ENCODE measurements at places on chromosomes 7 and 10.

- no peak for DNase-seq
These were observed 121.5 kb upstream of the ZMIZ1 start for GRCh38 chr10:78947226-78947625.

DNA sequence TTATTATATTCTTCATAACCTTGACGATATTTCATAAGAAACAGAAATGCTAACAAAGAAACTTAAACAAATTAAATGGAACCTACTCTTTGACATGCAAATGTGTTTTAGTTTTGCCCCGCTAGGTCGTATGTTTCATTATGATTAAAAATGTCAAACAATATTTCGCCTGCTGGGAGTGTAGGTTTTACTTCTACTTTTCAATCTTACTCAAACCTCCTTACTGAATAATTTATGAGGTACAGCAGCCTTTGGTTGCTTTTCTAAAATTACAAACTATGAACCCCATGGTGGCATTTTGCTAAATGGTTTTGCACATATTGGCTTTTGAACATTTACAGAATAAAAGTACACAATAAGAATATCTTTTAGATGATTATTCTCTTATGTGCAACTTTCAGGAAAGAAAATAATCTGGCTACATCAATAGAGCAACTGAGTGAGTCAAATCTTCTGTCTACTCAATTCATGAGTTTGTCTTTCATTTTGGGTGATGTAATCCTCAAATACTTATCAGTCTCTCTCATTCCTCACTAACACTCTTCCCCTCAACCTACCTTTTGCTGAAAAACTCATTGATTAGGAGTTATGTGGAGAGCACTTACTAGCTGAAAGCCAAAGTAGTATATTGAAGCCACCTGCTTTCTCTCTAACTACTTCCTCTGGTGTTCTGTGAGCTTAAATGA is 1226.4 kb downstream of the XPNPEP1 start:
- DNase-seq = no peak

DNA sequence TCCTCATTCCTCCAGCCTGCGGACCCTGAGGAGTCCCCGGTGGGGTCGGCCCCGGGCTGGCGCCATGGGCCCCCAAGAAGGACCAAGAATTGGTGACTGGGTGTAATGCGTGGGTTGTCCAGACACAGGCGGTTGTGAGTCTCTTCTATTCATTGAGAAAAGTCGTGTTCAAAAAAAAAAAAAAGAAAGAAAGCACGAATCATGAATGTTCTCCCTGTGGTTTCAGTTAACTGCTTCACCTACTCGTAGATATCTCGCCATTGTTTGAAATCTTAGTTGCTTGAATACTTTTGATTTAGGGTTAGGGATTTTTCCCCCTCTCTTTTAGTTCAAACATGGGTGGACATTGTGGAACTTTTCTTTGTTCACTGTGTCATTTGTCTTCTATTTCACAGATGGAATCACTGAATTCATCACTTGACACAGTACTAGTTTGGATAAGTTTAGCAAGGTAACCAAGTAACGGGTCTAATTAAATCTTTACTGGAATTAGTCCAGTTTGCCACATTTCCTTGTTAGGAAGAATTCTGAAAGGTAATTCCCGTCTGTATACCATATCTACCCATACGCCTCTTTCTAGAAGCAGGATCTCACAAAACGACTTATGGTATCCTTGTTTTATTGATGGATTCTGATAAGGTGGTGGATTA is 775 bp downstream of the STARD3NL start:
- no peak for DNase-seq

GRCh38 chr7:105691082-105691679 is 109.9 kb upstream of the EFCAB10 start:
- DNase-seq = no peak

GRCh38 chr7:28700096-28700495 is 258.0 kb downstream of the TRIL start:
- no peak for DNase-seq

GRCh38 chr7:4739528-4739992 is 35.9 kb upstream of the AP5Z1 start:
- DNase-seq = no peak

DNA sequence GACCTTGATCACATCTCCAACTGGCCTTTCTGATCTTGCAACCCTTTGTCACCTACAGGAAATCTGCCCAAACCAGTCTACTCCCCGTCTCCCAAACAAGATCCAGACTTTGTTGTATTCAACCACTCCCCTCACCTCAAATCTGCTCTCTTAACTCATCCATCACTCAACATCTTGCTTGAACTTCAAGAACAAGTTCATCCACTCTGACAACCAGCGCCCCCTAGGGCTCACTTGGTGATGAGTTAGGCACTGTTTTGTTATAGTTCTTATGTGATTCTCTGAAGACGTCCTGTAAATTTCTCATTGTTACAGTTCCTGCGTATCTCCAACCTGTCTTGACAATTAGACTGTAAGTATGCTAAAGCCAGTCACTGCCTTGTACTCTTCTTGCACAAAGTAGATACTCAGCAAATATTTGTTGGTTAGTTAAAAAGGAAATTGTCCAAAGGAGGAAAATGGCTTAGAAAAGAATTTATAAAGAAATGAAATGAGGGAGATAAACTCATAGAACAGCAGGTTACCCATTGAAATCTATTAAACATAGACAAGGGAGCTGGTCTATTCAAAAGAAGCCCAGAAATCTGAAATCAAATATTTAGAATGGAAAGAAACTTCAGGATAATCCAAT is 5.3 kb downstream of the FRMD4A start:
- no peak for DNase-seq

DNA sequence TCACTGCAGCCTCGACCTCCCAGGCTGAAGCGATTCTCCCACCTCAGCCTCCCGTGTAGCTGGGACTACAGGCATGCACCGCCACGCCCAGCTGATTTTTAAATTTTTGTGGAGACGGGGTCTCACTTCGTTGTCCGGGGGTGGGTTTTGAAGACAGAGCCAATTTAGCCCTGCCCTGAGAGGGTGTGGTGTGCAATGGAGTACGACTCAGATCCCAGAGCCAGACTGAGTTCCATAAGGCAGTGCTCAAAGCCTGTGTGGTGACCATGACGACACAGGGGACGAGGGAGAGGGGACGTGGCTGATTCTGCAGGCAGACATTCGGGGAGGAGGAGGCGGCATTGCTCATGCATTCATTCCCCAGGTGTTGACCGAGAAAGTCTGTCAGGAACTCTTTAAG is 72.1 kb downstream of the ZMIZ1 start:
- DNase-seq = no peak

- DNase-seq = no peak
These were observed 30.4 kb downstream of the LAMB4 start for GRCh38 chr7:108099713-108100112.

GRCh38 chr7:152872745-152873118 is 113.2 kb downstream of the ACTR3B start:
- DNase-seq = no peak

GRCh38 chr7:130741331-130741995 is 7.5 kb upstream of the KLF14 start:
- no peak for DNase-seq

DNA sequence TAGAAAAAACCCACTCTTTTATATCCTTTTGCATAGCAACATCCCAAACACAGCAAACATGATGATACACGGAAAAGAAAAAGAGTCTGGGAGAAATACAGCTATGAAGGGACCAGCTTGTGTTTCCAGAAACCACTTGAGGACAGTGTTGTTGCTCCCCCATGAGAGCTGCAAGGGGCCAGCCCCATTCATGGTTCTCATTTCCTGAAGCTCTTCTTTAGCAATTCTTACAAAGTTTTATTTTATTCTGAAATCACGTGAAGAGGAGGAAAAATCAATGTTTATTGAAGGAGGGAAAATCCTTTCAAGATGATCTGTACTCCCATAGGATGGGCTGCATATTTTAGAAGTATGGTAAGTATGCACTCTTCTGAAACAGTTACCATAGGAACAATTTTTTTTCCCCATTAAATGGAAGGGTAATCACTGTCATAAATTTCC is 17.5 kb upstream of the PRTFDC1 start:
- peak; percentile 63 for DNase-seq

- DNase-seq = no peak
These were observed 47.3 kb upstream of the BPGM start for GRCh38 chr7:134599371-134599770.

- DNase-seq = no peak
These were observed 399.0 kb upstream of the C7orf33 start for GRCh38 chr7:148191391-148192065.

- DNase-seq = no peak
These were observed 16.6 kb upstream of the FAS start for GRCh38 chr10:88974012-88974411.

DNA sequence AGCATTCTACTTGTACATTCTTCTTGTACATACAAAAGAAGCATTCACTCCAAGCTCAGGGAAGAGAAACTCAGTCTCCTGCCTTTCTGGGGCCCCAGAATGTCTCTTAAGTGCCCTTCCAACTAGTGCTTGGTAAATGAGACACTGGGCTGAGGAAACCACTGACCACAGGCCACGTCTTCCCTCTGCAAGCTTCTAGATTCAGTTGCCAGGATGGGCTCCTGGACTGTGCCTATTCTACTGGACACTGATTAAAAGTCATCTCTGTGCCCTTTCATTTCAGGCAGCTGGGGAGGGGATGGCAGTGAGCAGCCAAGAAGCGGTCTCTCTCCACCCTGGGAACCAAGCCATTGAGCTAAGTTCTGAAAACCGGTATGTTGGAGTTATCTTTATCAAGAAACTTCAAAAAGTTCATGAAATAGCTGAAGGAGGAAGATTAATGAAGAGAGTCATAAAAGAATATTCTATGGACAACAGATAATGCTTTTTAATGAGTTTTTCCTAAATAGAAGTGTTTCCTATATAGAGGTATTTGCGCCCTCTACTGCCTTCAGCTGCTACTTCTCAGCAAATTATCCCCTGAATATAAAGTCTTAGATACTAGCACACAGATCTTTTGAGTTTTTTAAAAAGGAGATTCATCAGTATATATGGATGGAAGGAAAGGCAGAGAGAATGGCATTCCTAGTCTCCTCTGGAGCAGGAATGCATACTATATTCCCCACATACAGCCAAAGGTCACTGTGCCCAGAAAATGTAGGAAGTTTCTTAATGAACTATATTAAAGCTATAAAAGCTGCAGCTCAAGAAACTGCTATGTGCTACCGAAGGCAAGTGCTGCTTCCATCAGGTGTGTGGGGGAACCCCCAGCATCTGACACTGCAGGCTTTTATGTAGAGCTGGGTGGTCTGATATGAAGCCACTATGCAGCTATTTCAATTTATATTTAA is 8.4 kb upstream of the IFIT1B start:
- peak; percentile 74 for DNase-seq

DNA sequence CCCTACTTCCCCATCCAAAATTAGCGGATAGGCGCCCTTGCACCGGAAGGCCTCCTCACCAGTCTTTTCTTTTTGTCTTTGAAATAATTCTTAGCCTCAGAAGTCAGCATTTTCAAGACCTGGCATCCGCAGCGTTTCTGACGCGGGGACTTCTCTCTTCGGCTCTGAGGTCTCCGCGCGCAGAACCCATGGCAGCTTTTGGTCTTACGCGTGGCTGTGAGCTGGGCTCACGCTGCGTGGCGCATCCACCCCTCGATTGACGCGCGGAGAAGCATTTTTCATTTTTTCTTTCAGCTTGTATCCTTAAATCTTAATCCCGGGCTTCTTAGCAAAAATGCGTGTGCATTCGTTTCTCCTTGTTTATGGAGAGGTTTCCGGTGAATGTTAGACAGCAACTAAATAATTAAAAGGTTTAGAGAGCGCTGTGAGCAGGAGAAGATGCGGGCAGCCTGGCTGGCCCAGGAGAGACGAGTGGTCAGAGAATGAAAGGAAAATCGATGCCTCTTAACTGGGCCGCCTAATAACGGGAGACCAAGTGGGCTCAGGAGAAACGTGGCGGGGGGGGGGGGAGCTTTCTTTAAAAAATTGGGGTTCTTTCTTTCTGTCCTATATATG is 2.0 kb upstream of the GATA3 start:
- DNase-seq = no peak

GRCh38 chr7:24052572-24053260 is 231.3 kb upstream of the NPY start:
- DNase-seq = no peak

GRCh38 chr10:60877777-60878120 is 66.2 kb downstream of the RHOBTB1 start:
- no peak for DNase-seq

GRCh38 chr7:132200141-132200540 is 376.1 kb downstream of the PLXNA4 start:
- no peak for DNase-seq

- no peak for DNase-seq
These were observed 401.6 kb downstream of the SUGCT start for GRCh38 chr7:40536421-40536820.

DNA sequence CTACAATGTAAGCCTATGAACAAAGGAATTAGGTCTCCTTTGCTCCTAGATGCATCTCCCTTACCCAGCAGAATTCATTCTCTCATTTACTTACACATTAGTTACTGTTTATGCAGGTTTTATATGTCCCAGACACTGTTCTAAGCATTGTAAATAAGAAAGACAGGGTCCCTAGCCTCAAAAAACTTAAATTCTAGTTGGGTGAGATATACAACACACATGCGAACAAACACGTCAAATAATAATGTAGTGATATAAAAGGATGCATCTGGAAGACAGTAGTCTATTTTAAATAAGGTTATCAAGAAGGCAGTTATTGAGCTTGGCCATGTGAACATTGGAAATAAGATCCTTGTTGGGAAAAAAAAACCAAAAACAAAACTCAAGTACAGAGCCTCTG is 479.7 kb downstream of the DNAJB9 start:
- DNase-seq = no peak

DNA sequence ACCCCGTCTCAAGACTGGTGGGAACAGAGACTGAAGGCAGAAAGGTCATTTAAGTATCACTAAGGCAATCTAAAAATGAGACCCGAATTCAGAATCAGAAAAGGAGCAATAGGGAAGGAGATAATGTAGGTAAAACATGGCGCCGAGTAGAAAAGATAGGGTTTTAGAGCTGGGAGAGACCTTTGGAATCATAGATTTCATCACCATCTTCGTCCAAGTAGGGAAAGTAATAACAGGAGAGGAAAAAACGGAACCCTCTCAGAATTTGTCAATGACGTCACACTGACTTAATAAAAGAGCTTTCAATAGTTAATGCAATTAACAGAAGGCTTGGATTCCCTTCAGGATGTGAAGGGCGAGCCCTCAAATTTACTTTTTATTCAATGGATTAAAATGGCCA is 1.0 kb upstream of the UBN2 start:
- DNase-seq = no peak

- no peak for DNase-seq
These were observed 101.5 kb downstream of the FOXL3 start for GRCh38 chr7:391411-391951.

- no peak for DNase-seq
These were observed 438.7 kb upstream of the NRP1 start for GRCh38 chr10:33773253-33773573.

- DNase-seq = no peak
These were observed 37.2 kb downstream of the PIK3AP1 start for GRCh38 chr10:96683065-96683464.

Data from left hindlimb (tissue), 1 donor.